ENCODE measurements at places on chromosomes 13 and 19.

DNA sequence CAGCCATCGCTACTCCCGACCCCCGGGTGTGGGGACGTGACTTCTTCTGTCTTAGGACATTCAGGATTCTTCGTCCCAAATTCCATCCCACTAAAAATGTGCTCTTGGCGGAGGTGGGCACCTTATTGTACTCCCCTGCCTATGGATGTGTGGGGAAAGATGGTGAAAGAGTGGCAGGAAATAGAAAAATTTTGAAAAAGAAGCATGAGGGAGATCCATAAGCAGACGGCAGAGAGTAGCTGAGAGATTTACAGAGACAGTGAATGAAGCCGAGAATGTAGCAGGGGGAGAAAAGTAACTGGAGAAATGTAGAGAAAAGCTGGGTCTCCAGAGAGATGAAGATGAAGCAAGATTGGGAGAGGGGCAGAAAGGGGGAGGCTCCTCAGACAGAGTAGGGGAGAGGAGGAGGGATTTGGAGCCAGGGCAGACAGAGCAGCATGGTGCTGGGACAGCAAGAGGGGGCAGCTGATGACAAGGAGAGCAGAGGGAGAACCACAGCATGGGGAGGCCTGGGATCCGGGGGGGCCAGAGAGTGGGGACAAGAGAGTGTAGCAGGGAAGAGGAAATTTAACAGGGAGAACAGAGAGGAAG is 843 bp downstream of the ZNF610 start:
- DNase-seq = no peak

GRCh38 chr19:18855647-18856384 is 24.1 kb downstream of the UPF1 start:
- DNase-seq = no peak

DNA sequence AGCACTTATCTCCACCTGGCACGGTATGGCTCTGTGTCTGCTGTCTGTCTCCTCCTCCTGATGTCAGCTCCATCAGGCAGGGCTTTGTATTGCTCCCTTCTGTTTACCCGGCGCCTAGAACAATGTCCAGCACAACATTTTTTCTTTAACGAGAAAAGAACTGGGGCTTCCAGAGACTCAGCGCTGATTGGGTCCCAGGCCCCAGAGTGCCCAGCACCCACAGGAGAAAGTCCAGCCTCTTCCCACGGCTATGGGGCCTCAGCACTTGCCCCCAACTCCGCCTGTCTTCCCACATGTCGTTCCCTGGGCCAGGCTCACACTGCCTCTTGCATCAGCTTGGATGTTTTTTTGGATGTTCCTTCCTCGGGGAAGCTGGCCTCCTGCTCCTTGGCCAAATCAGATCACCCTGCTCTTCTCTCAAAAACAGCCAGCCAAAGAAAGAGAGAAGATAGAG is 6.9 kb downstream of the MYPOP start:
- DNase-seq = no peak

DNA sequence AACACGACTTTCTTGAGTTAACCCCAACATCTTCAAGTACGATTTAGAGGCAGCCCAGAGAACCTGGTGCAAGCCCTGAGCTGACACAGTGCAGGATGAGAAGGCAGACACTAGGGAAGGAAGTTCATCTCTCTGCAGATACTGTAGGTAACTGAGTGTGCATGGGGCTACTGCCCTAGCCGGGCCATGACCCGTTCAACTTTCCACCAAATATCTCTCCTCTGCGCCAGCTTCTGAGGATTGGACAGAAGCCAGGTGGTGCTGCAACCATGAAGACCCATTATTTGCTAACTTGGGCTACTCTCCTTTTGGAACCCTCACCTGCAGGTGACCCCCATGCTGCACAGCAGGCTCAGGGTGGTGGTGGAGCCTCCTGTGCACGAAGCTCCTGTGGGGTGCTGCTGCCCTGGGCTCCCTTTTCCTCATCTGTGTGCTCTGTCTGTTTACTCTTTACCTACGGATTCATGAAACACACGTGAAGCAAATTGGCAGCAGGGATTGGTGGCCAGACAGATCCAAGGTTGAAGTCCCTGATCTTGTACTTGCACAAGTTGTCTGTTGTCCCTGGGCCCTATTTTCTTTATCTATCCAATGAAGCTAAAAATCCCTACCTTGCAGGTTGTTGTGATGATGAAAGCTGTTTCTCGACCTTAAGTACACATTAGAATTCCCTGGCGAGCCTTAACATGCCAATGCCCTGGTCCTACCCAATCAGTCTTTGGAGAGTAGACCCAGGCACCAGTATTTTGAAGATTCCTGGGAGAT is 227.8 kb downstream of the LACC1 start:
- no peak for DNase-seq

DNA sequence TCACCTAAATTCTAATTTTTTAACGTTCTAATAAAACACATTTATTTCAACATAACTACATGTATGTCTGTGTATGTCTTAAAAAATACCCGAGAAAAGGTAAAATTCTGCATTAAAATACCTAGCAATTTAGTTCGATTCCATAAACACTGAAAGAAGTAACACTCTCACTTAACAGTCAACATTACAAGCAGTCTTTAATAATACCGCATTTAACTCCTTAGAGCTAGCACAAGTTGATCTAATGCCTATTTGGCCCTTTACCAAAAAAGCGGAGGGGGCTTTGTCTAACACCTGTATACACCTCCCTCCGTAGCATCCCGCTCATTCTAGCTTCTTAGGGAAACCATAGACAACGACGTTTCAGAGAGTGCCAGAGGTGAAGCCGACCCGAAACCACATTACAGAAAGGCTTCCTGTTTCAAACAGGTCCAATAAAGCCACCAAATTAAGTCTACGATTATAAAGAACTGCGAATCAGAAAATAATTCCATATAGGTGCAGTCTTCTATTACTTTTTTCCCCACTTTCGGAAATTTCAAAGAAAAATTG is 1.2 kb downstream of the SPART start:
- no peak for DNase-seq

GRCh38 chr13:20701461-20701860 is 2.0 kb upstream of the IL17D start:
- no peak for DNase-seq

DNA sequence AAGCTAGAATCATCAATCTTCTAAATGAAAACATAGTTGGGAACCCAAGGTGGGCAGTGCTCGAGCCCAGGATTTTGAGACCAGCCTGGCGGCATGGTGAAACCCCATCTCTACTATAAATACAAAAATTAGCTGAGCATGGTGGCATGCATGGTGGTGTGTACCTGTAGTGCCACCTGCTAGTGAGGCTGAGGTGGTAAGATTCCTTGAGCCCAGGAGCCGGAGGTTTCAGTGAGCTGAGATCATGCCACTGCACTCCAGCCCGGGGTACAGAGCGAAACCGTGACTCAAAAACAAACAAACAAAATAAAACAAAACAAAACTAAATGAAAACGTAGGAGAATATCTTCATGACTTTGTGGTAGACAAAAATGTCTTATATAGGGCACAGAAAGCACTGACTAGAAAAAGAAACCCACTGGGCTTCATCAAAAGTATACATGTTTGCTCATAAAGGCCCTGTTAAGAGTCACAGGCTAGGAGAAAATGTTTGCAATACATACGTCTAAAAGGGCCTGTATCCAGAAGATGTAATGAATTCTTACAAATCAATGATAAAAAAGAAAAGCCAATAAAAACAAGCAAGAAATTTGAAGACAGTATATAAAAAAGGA is 353.6 kb downstream of the FGF9 start:
- DNase-seq = no peak

DNA sequence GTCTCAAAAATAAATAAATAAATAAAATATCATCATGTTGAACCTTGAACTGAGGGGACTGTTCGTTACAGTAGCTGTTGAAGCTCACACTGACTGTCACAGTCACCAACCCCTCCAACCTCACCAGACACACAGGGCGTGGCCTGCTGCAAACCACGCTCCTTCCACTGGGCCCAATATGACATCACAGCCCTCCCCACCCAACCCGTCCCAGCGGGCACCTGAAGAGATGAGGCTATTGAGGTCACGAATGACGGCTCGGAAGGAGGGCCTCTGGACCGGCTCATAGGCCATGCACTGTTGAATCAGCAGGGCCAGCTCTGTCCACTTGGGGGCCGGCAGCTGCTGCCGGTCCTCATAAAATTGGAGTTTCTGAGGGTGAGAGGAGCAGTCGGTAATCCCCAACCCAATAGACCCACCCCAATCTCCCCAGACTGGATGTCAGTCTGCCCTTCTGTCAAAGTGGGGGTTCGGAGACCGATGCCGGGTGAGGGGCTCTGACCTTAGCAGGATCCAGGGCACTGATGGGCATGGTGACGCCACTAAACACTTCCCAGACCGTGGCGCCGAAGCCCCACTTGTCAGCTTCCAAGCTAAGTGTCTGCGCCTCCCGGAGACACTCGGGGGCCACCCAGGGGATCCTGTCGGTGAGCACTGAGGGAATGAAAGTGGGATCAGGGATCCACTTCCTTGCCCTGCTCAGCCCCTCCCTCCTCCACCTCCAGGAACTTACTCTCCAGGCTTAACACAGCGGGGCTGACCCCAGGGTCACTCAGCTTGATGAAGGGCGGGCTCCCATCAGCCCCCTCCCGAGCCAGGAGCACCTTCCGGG is 13.2 kb downstream of the JAK3 start:
- no peak for DNase-seq

DNA sequence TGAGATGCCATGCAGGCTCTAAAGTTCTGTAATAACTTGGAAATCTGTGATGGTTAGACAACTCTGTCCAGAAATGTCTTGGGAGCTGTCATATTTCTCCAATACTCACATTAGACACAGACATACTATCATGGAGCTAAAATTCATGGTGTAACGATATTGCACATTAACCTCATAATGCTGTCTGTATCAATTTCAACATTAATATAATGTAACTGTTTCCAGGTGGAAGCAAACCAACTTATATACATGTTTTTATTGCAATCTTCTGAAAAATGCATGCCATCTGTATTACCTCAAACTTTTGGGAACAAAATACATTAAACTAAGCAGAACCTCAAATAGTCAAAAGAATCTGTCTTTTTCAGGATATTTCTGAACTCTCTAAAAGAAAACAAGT is 14.7 kb upstream of the SPART start:
- DNase-seq = no peak

GRCh38 chr13:30927595-30927994 is 4.9 kb upstream of the TEX26 start:
- no peak for DNase-seq

DNA sequence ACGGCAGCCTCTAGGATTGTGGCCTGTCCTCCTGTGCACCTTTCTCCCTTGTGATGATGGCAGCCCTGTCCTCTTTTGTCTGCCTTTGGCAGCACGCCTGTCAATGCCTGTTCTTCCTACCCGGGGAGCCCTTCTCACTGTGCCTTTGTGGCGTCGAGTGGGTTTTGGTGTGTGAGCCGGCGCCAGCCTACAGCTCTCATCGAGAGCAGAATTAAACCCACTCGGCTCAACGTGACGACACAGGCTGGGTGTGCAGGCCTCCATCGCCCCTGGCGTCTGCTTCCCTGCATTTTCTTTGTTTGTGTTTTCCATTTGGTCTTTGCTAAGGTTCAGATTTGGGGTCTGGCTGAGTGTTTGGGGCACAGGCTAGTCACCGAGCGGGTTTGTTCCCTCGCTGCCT is 34.4 kb downstream of the AP1M1 start:
- no peak for DNase-seq

GRCh38 chr13:108950333-108951010 is 321.1 kb downstream of the MYO16 start:
- no peak for DNase-seq

- no peak for DNase-seq
These were observed 10.4 kb upstream of the GIPR start for GRCh38 chr19:45657520-45658167.

DNA sequence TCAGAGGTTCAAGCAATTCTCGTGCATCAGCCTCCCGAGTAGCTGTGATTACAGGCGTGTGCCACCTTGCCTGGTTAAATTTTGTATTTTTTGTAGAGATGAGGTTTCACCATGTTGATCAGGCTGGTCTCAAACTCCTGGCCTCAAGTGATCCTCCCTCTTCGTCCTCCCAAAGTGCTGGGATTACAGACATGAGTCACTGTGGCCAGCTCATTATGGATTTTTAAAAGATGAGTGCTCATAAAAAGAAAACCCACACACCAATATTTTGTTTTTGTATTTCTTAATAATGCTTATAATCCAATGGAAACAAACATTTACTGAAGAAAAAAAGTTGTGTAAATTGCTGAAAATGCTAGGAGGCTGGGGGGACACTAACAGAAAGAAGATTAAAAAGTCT is 5.0 kb upstream of the MICU2 start:
- no peak for DNase-seq

DNA sequence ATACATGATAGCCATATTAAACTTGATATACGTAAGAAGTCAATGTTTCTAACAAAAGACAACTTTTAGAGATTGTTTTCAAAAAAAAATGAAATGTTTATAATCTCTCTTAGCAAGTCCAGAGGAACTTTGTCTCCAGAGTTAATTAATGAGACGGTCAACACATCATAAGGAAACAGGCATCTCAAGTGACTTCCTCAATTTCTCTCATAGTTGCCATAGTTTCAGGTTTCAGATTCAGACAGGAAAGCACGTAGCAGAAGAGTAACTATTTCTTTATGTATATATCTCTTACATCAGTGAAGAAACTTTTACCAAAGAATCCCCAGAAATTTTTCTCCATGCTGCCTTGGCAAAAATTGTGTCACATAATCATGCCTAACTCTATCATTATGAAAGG is 159.6 kb upstream of the ATXN8OS start:
- no peak for DNase-seq

DNA sequence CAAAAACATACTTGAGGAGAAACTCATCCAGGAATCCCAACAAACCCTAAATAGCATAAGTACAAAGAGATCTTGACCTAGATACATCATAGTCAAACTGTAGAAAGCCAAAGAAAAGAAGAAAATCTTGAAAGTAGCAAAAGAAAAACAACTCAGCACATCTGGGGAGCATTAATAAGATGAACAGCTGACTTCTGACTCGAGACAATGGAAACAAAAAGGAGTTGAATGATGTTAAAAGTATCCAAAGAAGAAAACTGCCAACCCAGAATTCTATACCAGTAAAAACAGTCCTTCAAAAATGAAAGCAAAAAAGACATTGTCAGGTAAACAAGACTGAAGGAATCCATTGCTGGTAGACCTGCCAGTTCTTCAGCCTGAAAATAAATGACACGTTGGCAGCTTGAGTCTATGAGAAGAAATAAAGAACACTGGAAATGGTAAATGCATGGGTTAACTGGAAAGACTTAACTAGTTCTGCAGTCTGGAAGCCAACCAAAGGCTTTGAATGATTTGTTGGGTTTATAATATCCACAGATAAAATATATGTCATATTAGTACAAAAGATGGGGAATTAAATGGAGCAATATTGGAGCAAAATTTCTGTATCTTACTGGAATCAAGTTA is 46.8 kb downstream of the TSSK6 start:
- DNase-seq = no peak

- DNase-seq = no peak
These were observed 63.1 kb downstream of the SERP2 start for GRCh38 chr13:44436589-44437337.

Data from activated CD4-positive, CD25-positive, alpha-beta regulatory T cell (primary cell).